ENCODE measurements at places on chromosomes 6 and 20. TPM values are rescaled to one million over a fixed set of nuclear protein-coding genes. Genes with fewer than 3 reads are reported as not detected.

Gene SNX5
- total RNA-seq, result 134 TPM

Gene TUBB2B
- 121 TPM for total RNA-seq

Gene HUS1B
- total RNA-seq, result 1.0 TPM

Gene RIMS4
- total RNA-seq, result 1.6 TPM
